RWPE2 (cell line): ENCODE measurements at places on chromosomes 11 and 22.

GRCh38 chr22:32991353-32992101 lies 66.7 kb downstream of the SYN3 start:
- no peaks in the 10 kb centered on the region for H3K36me3 ChIP-seq
- H3K27me3 ChIP-seq = no peaks in the 10 kb centered on the region
- H3K4me1 ChIP-seq = peaks cover 38% of the 10 kb centered on the region
- DNase-seq = peak; percentile 90

- no peaks in the 10 kb centered on the region for H3K36me3 ChIP-seq
- no peak overlapping the region for H3K4me3 ChIP-seq
- DNase-seq = no peak
- peaks cover 17% of the 10 kb centered on the region for H3K4me1 ChIP-seq
These were observed 5.4 kb downstream of the ARAP1 start for GRCh38 chr11:72746821-72747220.

- H3K4me3 ChIP-seq = no peak overlapping the region
- peaks cover 22% of the 10 kb centered on the region for H3K4me1 ChIP-seq
- no peaks in the 10 kb centered on the region for H3K27me3 ChIP-seq
- no peak for DNase-seq
These were observed 9.5 kb downstream of the PLA2G6 start for GRCh38 chr22:38171927-38172831.

GRCh38 chr11:8032576-8033304 lies 45.6 kb downstream of the EIF3F start:
- no peak for DNase-seq
- H3K27me3 ChIP-seq = no peaks in the 10 kb centered on the region
- no peaks in the 10 kb centered on the region for H3K4me1 ChIP-seq
- no peaks in the 10 kb centered on the region for H3K36me3 ChIP-seq

- peak overlapping the region; percentile 55 for H3K27ac ChIP-seq
- H3K27me3 ChIP-seq = no peaks in the 10 kb centered on the region
- DNase-seq = no peak
- no peaks in the 10 kb centered on the region for H3K36me3 ChIP-seq
- H3K4me1 ChIP-seq = peaks cover 25% of the 10 kb centered on the region
- H3K4me3 ChIP-seq = no peak overlapping the region
These were observed 124.7 kb downstream of the ME3 start for GRCh38 chr11:86547727-86548126.

DNA sequence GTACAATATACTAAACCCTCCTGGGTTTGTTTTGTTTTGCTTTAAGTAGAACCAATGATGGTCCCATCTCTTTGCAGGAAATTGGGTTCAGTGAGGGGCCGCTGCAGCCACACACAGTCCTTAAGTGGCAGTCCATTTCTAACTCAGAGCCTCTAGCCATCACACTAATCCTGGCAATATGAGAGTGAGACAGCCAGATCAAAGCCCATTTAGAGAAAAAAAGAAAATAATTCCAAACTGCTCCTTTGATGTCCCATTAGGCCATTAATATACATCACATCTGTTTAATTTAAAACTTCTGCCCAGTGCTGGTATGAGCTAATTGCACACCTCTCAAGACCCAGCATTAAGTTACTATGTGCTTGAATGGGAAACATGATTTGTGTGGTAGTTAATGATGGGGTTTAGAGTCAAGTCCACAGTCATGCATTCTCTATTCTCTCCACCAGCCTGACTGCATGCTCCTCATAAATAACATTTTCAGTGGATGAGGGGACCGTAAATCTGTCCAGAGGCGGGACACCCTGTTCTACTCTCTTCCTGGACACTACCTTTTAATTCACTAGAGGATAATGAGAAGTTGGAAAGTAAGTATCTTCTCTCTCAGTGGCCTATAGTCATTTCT lies 53.8 kb upstream of the BIRC3 start:
- no peaks in the 10 kb centered on the region for H3K36me3 ChIP-seq
- peaks cover 12% of the 10 kb centered on the region for H3K4me1 ChIP-seq
- no peak for DNase-seq
- no peak overlapping the region for H3K4me3 ChIP-seq

- H3K27me3 ChIP-seq = no peaks in the 10 kb centered on the region
- no peak overlapping the region for H3K27ac ChIP-seq
- DNase-seq = no peak
- no peaks in the 10 kb centered on the region for H3K4me1 ChIP-seq
These were observed 147.9 kb downstream of the ATG16L2 start for GRCh38 chr11:72962084-72962483.

GRCh38 chr11:35166369-35167360 lies 27.7 kb downstream of the CD44 start:
- peak; percentile 92 for DNase-seq
- H3K4me3 ChIP-seq = no peak overlapping the region
- H3K36me3 ChIP-seq = peaks cover 61% of the 10 kb centered on the region
- no peaks in the 10 kb centered on the region for H3K27me3 ChIP-seq

- no peak overlapping the region for H3K4me3 ChIP-seq
- H3K4me1 ChIP-seq = no peaks in the 10 kb centered on the region
- no peaks in the 10 kb centered on the region for H3K36me3 ChIP-seq
- no peaks in the 10 kb centered on the region for H3K27me3 ChIP-seq
These were observed 16.0 kb upstream of the SMIM35 start for GRCh38 chr11:118102721-118103261.

DNA sequence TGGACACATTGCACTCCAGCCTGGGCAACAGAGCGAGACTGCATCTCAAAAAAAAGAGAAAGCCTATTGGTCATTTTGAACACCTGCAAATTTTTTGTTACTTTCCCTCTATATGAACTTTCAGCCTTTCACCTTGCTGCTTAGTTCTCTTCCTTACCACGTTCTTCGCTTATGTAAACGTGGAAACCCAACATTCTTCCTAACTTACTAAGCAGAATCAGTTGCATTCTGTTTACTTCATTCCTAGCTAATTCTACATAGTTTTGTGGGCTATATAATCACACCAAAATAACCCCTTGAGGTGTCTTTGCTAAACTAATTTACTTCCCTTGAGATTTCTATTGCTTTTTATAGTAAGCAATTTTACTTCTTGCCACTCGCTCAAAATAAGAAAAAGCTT lies 23.2 kb downstream of the MS4A4A start:
- no peak overlapping the region for H3K27ac ChIP-seq
- no peaks in the 10 kb centered on the region for H3K4me1 ChIP-seq
- no peaks in the 10 kb centered on the region for H3K36me3 ChIP-seq
- DNase-seq = no peak
- H3K27me3 ChIP-seq = no peaks in the 10 kb centered on the region

DNA sequence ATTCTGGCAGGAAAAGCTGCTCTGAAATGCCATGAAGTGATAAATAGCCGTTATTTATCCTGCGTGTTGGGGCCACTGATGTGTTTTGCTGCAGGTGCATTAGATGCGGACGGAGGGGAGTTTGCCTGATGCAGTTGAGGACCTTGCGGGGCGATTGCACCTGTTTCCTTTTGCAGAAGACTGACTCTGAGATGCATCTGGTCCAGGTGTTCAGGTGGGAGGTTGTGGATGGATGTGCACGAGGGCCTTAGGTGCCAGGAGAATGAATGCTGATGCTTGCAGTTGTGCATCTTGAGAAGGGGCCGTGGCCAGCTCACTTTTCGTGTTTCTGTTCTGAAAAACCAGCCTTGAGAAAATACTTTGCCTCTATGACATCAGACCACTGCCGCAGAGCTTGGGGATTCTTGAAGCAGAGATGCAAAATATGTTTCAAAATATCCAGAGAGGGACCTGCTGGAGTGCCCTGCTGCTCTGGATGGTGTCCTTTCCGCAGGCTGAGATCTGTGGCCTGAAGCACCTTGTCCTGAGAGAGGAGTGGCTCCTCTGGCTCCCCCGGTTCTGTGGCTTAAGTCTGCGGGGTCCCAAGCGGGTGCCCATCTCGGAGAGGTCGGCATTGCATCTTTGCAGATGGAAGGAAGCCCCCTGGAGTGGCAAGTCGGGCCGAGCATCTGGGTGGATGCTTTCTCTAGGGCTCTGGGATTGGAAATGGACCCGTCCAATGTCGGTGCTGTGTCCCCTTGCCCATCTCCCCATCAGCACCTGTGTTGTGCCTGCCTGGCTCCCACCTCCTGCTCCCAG lies 1031.1 kb downstream of the TBC1D22A start:
- no peaks in the 10 kb centered on the region for H3K27me3 ChIP-seq
- H3K4me1 ChIP-seq = no peaks in the 10 kb centered on the region
- DNase-seq = peak; percentile 15
- H3K4me3 ChIP-seq = no peak overlapping the region

GRCh38 chr11:2933375-2934020 lies 4.3 kb upstream of the PHLDA2 start:
- DNase-seq = peak; percentile 96
- peaks cover 17% of the 10 kb centered on the region for H3K4me1 ChIP-seq
- H3K27me3 ChIP-seq = no peaks in the 10 kb centered on the region
- H3K27ac ChIP-seq = peak overlapping the region; percentile 93

GRCh38 chr22:24952837-24953383 lies 394 bp downstream of the KIAA1671 start:
- peaks cover 13% of the 10 kb centered on the region for H3K36me3 ChIP-seq
- H3K27ac ChIP-seq = peak overlapping the region; percentile 89
- H3K27me3 ChIP-seq = no peaks in the 10 kb centered on the region
- peak; percentile 75 for DNase-seq
- H3K4me3 ChIP-seq = peak overlapping the region; percentile 87

GRCh38 chr11:110912437-110912836 lies 200.2 kb upstream of the ARHGAP20 start:
- DNase-seq = no peak
- no peak overlapping the region for H3K4me3 ChIP-seq
- peaks cover 19% of the 10 kb centered on the region for H3K4me1 ChIP-seq
- H3K36me3 ChIP-seq = no peaks in the 10 kb centered on the region

DNA sequence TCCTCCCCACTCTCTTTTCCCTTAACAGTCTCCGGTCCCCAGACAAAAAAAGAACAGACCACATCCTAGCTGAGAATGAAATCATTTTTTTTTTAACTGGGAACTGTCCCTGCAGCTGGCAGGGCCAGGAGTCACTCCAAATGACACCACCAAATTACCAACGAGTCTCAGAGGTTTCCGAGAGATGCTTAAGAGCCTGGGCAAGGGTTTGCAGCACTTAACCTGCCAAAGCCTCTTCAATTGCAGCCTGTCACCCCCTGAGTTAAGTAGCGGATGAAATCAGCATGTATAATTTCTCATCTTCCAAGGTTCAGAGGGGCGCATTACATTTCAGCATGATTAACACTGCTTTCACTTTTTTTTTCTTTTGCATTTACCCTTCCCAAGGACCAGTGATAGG lies 71.8 kb downstream of the TENM4 start:
- peaks cover 2% of the 10 kb centered on the region for H3K4me1 ChIP-seq
- H3K4me3 ChIP-seq = no peak overlapping the region
- no peak overlapping the region for H3K27ac ChIP-seq
- no peaks in the 10 kb centered on the region for H3K36me3 ChIP-seq
- H3K27me3 ChIP-seq = no peaks in the 10 kb centered on the region

DNA sequence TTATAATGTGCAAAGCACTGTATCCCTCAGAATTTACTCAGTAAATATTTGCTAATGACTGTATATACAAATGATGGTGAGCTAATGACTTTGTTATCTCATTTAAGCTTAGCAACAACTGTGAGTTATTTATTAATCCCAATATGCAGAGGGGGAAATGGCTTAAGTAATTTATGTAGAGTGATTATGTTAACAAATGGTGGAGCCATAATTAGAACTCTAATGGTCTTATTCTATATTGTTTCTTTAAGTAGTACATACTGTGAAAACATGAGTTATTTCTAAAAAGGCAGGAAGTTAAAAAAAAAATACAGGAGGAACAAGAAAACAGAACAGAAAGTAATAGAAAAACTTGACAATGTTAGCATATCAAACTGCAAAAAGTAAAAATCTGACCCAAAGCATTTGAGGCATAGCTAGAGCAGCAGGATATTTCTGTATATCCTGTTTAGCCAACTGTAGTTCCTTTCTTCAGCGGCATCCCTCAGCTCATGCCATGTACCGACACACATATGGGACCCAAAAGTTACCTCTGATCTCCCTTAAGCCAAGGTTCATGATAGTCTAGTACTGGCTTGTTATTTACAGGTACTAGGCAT lies 94.2 kb downstream of the FCHSD2 start:
- no peaks in the 10 kb centered on the region for H3K36me3 ChIP-seq
- no peaks in the 10 kb centered on the region for H3K27me3 ChIP-seq
- H3K27ac ChIP-seq = no peak overlapping the region
- no peak for DNase-seq

GRCh38 chr11:62411524-62411923 lies 7.3 kb upstream of the SCGB1A1 start:
- DNase-seq = no peak
- no peaks in the 10 kb centered on the region for H3K27me3 ChIP-seq
- no peak overlapping the region for H3K27ac ChIP-seq
- no peaks in the 10 kb centered on the region for H3K36me3 ChIP-seq
- H3K4me1 ChIP-seq = peaks cover 8% of the 10 kb centered on the region

GRCh38 chr11:17513853-17514252 lies 30.4 kb downstream of the USH1C start:
- no peak overlapping the region for H3K4me3 ChIP-seq
- no peaks in the 10 kb centered on the region for H3K36me3 ChIP-seq
- H3K4me1 ChIP-seq = no peaks in the 10 kb centered on the region
- no peak overlapping the region for H3K27ac ChIP-seq

GRCh38 chr11:125192183-125192582 lies 27.6 kb downstream of the PKNOX2 start:
- no peaks in the 10 kb centered on the region for H3K36me3 ChIP-seq
- H3K27ac ChIP-seq = no peak overlapping the region
- no peaks in the 10 kb centered on the region for H3K4me1 ChIP-seq
- no peak overlapping the region for H3K4me3 ChIP-seq
- no peaks in the 10 kb centered on the region for H3K27me3 ChIP-seq
- no peak for DNase-seq

- no peak overlapping the region for H3K27ac ChIP-seq
- peaks cover 19% of the 10 kb centered on the region for H3K36me3 ChIP-seq
- no peak for DNase-seq
- no peak overlapping the region for H3K4me3 ChIP-seq
These were observed 23.9 kb downstream of the AASDHPPT start for GRCh38 chr11:106101370-106101769.

- peak overlapping the region; percentile 20 for H3K27ac ChIP-seq
- no peak for DNase-seq
- no peak overlapping the region for H3K4me3 ChIP-seq
- peaks cover 34% of the 10 kb centered on the region for H3K36me3 ChIP-seq
- H3K27me3 ChIP-seq = peaks cover 3% of the 10 kb centered on the region
- H3K4me1 ChIP-seq = peaks cover 20% of the 10 kb centered on the region
These were observed 6.2 kb downstream of the SC5D start for GRCh38 chr11:121298774-121299173.
